ENCODE measurements at places on chromosomes 1 and 21.

DNA sequence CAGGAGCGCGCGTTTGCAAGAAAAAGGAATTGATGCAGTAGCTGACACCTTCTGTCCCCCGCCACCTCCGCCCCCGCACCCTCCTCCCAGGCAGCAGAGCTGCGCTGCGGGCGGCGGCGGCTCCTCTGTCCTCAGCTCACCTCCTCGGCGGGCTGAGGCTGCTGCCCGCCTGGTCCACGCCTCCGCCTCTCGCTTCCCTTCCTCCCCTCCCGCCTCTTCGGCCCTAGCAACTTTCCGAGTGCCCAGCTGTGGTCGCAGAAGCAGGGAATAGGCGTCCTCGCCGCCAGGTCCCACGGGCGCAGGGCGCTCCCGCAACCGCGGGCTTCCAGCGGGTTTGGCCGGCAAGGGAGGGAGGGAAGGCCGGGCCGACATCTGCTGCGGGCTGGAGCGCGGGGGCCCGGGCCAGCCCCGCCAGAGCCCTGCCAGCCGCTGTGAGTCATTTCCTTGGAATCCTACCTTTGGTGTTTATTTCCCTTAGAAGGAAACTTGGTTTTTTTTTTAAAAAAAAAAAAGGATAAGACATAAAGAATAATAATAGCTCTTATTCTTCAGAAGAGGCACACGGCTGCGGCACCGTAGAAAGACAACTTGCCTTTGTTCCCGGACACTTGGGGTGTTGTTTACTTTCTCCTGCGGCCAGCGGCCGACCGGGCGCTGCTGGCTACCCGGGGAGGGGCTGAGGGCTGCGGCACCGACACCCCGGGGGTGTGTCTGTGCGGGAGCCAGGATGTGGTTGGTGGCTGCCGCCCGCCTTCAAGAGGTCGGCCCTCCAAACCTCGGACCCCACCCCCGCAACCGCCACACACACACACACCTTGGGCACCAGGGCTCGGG, 1.1 kb downstream of the SERTAD4 start:
- peak; percentile 56 for DNase-seq

DNA sequence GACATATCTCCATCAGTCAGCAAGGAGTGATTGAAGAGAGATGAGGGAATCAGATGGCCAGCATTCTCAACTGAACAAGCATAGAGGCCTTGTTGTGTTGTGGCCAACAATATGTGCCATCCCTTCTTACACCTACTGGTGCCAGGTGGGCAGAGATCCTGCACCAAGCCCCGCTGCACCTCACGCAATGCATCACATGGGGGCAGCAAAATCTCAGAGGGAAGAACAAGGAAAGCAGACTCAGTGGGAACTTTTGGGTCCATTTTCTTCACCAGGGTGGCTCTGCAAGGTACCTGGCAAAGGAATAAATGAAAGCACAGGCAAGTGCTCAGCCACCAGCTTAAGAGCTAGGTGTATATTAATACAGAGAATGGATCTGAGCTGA, 33.2 kb downstream of the HSD3B2 start:
- DNase-seq = no peak

GRCh38 chr1:22915816-22916470, 56.7 kb downstream of the LACTBL1 start:
- no peak for DNase-seq

- no peak for DNase-seq
Observed at GRCh38 chr1:92964998-92965397, 3.7 kb upstream of the DIPK1A start.

- no peak for DNase-seq
Observed at GRCh38 chr1:56466538-56466937, 112.8 kb downstream of the PLPP3 start.

DNA sequence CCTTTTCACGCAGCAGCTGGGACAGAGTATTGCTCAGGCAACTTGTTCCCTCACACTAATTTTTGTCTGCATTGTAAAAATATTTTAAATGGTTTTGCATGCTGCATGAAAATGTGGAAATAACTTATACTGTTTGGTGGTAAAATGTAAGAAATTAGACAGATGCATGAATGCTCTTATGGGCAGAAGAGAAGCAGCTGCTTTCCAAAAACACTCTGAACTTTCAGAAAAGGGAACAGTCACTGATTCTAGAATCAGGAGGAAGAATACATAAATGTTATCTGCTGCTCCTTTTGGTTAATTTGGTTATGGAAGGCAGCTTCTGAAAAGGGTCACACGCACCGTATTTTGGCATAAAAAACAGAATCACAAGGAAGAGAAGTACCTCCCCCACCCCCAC, 87.0 kb upstream of the RUNX1 start:
- DNase-seq = no peak

GRCh38 chr1:10250663-10251062, 40.3 kb downstream of the KIF1B start:
- DNase-seq = no peak

DNA sequence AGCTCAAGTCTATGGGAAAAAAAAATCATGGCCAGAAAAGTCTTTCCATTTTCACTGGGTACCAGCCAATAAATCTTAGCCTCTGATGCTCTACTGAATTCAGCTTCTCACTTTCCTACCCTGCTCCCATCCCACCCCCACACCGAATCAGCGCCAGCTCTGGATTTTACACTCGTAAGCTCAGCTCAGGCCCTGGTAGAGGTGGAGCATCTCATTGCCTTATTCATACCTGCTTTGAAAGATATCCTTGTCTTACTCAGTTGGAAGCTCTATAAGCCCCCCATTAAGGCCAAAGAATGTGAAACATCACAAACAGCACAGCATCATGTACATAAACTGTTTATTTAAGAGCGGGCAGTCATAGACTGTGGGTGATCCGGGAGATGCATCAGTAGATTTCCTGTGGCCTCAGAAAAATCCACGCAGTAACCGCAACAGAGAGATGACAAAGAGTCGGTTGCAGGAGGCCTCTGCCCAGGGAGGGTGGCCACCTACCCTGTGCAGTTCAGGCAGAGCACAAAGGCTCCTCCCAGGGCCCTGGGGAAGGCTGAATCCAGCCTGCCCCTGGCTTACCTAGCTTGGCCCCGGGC, 36.4 kb upstream of the ETS2 start:
- DNase-seq = peak; percentile 60

DNA sequence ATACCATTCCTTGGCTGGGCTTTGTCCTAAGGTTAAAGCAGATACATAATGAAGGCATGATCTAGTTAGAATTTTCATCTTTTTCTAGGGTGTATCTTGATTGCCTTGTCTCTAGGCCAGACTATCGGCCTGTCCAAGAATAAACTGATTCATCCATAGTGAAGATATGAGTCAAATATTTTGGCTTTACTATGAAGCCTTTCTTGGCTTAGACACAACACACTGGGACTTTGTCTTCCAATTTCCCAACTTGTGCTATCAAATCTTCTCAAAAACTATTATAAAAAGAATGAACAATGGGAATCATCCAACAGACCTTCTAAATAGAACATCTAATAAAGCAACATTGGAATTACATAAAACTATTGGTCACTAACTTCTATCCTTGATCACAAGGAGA, 64.8 kb downstream of the WARS2 start:
- DNase-seq = no peak
